Cardiac ventricle fibroblast (primary cell): ENCODE measurements at places on chromosomes 2 and 18. TPM values are rescaled to one million over a fixed set of nuclear protein-coding genes. Genes with fewer than 3 reads are reported as not detected.

Gene ALLC
- total RNA-seq: not detected in 2 replicates

Gene UGT1A3
- total RNA-seq: not detected in 2 replicates

Gene PTPRN
- 1.6 and 4.1 TPM in 2 replicates for total RNA-seq

Gene CREG2
- 0.59 and 1.1 TPM in 2 replicates for total RNA-seq

Gene BCL11A
- total RNA-seq: 0.05 TPM in 1 of 2 replicates, not detected in the other

Gene DOK6
- 0.98 and 1.00 TPM in 2 replicates for total RNA-seq

Gene TRABD2A
- total RNA-seq: 3.3 and 5.6 TPM in 2 replicates

Gene RPRM
- total RNA-seq: not detected in 2 replicates

Gene ALPG
- total RNA-seq: not detected in 2 replicates

Gene SULT6B1
- total RNA-seq: not detected in 2 replicates

Gene ZNF892
- total RNA-seq: 2.3 and 4.4 TPM in 2 replicates

Gene LAMA3
- 1.4 and 2.1 TPM in 2 replicates for total RNA-seq
